Stimulated activated CD8-positive, alpha-beta memory T cell treated with anti-CD3 and anti-CD28 coated beads, Interleukin-12 subunit alpha, Interleukin-12 subunit beta, amount 100 ng/mL, for 4 hours (primary cell): ENCODE measurements at places on chromosomes 2 and 18.

- DNase-seq = no peak
Observed at GRCh38 chr2:232779934-232780333, 3.6 kb upstream of the KCNJ13 start.

DNA sequence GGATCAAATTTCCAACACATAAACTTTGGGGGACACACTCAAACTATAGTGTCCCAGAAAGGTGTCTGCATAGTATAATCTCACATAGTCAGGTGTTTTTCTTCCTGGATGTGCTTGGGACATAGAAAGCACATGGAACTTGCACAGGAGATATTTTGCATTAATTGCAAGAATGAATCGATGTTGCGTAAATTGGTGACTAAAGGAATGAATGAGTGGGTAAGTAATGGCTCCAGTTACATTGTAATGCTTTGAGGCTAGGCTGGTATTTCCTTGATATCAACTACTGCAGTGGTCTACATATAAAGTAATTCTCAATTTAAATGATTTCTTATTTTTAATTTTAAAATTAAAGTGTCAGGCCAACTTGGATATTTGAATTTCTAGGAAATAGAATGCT lies 53.4 kb downstream of the SH3RF3 start:
- DNase-seq = no peak

DNA sequence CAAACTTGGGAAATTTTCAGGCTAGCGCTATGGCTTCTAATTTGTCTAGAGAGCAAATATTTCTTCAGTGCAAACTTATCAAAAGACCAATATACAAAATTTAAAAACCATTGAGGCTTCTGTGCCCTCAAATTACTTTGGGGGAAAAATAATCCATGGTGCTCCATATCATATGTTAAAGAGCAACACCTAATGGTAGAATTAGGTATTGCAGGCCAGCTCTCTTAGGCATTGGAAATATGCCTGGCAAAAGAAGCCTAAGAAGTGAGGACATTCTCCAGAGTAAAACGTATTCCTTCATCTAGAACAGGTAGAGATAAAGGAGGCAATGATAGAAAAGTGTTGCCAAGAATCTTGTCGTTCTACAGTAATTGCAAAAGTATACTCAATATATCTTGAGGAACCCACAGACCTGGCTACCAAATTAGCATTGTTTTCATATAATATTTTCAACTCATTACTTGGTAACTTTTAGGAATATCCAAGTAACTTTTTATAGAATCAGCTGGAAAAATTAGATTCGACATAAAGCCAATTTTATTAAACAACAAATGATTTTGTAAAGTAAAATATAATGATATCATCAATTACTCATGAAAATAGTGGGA lies 401.1 kb downstream of the BCL11A start:
- DNase-seq = no peak

DNA sequence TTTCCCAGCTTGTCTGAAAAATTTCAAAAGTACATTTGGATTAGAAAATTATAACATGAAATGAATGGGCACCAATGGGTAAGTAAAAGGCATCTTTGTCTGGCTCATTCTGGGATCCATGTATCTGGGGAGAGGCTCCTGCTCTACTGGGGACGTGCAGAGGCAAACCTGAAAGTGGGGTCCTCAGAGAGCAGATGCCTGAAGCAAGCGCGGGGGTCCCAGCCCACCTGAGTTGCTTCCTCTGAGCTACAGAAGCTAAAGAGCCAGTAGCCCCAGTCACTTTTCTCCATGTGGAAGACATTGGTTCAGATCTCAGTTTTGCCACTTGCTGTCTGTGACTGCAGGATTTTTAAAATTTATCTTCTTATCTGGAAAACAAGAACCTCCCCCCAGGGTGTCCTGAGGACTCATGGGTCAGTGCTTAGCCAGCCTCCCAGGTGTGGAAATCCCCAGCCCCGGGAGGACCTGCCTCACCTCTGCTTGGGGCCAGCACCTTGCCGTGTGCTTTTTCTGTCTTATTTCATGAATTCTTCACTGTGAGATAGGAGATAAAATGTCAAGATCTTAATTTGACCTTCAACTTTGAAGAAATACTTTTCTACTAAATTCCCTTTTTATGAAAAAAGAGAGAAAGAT lies 25.1 kb upstream of the ODC1 start:
- DNase-seq = no peak

- DNase-seq = no peak
Observed at GRCh38 chr2:158753641-158754611, 41.2 kb upstream of the DAPL1 start.

- no peak for DNase-seq
Observed at GRCh38 chr2:73237168-73237567, 3.1 kb downstream of the CCT7 start.

DNA sequence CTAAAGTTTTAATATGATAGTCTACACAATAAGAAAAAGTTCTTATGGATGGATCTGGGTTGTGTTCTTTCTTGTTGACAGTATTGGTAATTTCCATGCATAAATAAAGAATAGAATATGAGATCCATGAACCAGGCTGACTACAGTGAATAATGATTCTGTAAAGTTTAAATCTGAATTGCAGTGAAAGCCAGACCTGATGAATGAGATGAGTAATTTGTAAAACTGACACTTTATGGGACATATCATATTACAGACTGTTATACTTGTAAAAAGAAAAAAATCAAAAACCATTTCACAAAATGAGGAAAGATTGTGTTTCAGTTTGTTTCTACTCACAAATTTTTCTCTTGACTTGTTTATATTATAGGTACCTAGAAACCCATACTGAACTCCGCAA lies 164.9 kb upstream of the SCN7A start:
- no peak for DNase-seq

DNA sequence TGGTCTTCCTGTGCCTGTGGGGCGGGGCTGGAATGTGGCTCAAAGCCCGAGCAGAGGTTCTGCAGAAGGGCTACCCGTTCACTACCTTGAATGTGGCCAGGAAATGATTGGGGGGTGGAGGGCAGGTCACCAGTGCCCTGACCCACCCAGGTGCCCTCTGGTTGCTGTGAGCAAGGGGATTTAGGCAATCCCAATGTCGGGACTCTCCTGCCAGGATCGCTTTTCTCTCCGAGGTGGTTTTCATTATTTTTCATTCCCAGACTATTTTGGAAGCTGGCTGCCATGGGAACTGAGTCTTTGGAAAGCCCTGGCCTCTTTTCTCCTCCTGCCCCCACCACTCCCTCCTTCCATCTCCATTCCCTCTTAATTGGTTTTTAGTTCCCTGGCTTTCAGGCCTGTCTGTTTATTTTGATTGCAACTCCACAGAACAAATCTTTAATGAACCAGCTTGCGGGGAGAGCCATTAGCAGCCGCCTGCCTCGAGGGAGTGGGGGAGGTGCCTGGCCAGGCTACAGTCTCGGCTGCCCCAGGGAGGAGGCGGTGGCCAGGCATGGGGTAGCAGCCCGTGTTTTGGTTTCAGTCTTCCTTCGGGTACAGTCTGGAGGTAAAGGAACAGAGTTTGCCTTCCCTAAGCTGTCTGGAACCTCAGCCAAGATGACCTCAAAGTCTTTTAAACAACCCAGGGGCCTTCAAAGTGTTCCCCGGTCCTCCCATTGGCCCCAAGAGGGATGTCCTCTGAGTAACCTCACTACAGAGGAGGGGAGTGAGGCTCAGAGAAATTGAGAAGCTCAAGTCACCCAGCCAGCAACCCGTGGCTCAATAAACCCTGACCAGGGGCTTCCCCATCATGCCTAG lies 114.4 kb upstream of the HAAO start:
- no peak for DNase-seq

GRCh38 chr2:6749962-6750361 lies 115.7 kb downstream of the CMPK2 start:
- no peak for DNase-seq

GRCh38 chr2:241943209-241943850 lies 73.8 kb downstream of the RTP5 start:
- no peak for DNase-seq

GRCh38 chr2:150303281-150303680 lies 184.2 kb downstream of the RND3 start:
- no peak for DNase-seq

DNA sequence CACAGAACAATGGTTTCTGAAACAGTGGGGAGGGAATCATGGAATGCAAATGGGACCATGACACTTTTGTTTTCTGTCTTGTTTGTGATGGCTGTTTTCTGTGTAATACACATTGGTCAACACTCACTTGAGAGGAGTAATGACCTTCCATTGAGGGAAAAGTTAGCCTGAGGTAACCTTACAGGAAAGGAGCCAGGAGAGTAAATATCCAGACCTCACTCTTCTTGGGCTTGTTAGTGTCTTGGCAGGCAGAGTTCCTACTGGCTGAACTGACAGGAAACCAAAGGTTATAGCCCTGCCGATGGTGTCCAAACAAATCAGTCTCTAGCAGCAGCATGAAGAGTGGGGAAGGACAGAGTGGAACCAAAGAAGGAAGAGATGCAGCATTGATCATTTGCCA lies 17.2 kb upstream of the RPRM start:
- DNase-seq = no peak
